ENCODE measurements at places on chromosomes 6 and 20.

- DNase-seq = no peak
Observed at GRCh38 chr6:125310994-125311649, 9.4 kb upstream of the HDDC2 start.

GRCh38 chr6:129475477-129476247, 234.3 kb downstream of the ARHGAP18 start:
- no peak for DNase-seq

DNA sequence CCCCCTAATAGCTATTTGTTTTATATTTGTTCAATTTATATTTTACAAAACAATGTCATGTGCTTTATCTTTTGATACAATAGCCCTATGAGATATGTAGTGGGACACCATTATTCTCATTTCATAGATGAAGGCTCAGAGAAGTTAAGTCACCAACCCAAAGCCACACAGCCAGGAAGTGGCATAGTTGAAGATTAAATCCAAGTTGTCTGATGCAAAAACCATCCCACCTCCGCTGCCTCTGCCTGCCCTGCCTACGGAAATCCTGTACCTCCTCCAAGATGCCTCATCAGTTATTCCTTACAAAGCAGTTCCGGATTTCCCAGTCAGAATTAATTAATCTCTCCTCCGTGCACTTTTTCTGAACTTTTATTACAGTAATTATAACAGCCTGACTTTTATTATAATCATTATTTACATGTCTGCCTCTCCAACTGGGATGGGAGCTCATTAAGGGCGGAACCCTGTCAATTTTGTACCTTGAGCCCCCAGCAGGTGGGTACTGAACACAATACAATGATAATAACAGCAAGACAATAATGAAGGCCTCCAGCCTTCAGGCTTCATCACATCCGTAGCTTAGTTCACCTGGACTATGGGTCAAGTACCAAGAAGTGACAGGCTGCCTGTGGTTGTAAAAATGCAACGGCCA, 54.7 kb downstream of the LRFN2 start:
- DNase-seq = no peak

- no peak for DNase-seq
Observed at GRCh38 chr6:156771761-156772160, 5.4 kb upstream of the ARID1B start.

DNA sequence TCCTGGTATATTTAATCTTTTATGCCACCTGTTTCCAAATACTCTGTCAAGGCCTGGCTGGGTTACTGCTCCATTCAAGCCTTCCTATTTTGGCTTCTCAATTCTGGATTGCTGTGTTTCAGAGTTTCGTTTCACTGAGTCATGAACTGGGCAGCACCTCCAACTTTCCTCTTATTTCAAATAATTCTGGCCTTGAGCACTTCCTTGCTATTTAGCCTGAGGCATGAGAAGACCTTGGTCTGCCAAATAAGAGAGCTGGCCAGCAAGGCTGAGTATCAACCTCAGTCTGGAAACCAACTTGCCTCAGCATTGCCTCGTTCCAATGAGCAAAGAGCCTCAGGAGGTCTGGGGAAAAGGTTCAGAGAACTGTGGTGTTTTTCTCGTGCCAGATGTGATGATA, 66.6 kb downstream of the TNFAIP3 start:
- DNase-seq = no peak

- DNase-seq = peak; percentile 48
Observed at GRCh38 chr20:32091888-32092346, 17.6 kb upstream of the TM9SF4 start.

DNA sequence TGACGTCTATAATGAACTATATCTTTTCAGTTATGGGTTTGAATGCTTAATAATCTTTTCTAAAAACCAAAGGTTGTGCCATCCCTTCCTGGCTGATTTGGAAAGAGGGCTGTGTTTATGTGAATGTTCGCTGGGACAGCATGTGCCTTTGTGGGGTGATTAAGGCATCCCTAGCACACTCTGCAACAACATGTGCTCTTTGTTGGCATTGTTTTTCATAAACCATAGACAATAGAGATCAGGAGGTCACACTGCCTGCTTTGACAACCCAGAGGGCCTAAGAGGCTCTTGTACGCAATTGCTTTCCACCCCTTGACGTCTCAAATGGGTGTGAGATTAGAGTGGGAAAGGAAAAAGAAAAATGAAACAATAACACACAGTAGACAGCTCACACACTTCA, 116.0 kb downstream of the LRRC1 start:
- DNase-seq = no peak

DNA sequence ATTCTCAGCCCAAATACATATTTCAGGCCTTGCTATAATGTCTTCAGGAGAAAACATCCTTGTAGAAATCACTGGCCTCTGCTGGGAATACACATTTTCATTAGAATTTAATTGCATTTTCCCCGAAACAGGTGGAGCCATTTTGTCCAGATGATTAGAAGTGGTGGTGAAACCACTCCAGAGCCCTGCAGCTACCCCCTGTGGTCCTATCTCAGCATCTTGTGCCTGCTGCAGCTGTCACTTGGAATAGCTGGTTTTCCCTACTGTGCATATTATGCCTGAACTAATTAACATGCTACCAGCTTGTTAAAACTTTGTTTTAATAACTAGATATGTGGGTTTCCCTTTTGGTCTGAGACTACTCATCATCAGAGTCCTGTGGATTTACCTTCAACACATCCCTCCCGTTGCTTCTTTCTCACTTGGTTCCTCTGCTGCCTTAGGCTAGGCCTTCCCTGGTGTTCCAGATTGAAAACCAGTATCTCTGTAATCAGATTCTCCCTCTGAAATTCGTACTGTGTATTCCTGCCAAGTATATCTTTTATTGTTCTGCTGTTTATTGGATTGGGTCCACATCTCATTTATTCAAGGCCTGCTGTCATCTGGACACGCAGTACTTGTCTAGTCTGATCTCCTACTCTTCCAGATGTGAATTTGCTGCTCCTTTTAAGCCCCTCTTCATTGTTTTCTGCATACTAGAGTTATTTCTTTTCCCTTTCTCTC, 15.2 kb downstream of the DNAH8 start:
- DNase-seq = no peak

GRCh38 chr6:76035713-76036112, 36.7 kb downstream of the IMPG1 start:
- no peak for DNase-seq

GRCh38 chr20:54668271-54669039, 193.1 kb downstream of the DOK5 start:
- DNase-seq = peak; percentile 1

GRCh38 chr6:36147294-36147693, 17.0 kb downstream of the MAPK13 start:
- no peak for DNase-seq

DNA sequence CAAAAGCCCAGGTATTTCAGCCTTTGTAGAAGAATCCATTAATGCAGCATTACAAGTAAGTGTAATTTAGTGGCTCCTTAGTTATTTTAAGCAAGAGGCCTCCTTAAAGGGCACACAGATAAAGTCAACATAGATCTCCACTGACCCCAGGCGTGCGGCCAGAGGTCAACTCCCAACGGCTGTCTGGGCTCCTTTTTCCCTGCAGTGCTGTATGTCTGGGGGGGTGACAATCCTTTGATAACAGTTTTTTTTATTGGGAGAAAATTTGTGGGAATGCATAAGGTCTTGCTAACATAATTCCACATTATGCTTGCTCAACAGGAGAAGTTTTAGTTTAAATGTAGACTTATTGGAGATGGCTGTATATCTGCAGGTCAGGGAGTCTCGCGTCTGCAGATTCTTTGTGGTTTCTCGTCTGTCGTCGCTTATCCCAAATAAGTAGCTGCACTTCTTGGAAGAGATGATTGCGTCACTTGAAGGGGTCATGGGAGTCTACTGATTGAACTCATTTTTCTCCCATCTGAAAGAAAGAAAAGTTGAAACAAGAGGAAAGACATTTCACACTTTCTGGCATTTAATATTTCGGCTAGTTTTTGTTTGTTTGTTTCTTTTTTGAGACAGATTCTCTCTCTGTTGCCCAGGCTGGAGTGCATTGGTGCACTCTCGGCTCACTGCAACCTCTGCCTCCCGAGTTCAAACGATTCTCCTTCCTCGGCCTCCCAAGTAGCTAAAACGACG, 151.7 kb upstream of the AKAP12 start:
- DNase-seq = no peak
